ENCODE measurements at places on chromosomes 7 and 10.

- DNase-seq, result no peak
Measured at GRCh38 chr7:98284335-98285036, 3.0 kb downstream of the BRI3 start.

DNA sequence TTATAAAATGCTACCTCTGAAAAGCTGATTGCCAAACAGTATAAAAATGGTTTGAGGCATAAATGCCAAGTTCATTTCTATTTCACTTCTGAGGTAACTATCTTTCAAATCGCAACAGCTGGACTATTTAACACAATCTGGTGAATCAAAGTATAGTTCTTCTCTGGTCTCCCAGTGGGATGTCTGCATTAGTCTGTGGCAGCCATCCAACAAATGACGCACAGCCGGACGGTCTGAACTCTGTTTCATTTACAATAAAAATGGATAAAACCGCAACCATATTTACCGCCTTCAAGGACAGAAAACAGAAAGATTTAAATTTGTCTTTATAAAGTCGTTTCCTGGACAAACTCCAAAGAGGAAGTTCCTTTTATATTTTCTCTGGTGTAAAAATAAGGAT, 41.9 kb downstream of the ENO4 start:
- no peak for DNase-seq

- no peak for DNase-seq
Measured at GRCh38 chr7:148334959-148335577, 255.5 kb upstream of the C7orf33 start.

DNA sequence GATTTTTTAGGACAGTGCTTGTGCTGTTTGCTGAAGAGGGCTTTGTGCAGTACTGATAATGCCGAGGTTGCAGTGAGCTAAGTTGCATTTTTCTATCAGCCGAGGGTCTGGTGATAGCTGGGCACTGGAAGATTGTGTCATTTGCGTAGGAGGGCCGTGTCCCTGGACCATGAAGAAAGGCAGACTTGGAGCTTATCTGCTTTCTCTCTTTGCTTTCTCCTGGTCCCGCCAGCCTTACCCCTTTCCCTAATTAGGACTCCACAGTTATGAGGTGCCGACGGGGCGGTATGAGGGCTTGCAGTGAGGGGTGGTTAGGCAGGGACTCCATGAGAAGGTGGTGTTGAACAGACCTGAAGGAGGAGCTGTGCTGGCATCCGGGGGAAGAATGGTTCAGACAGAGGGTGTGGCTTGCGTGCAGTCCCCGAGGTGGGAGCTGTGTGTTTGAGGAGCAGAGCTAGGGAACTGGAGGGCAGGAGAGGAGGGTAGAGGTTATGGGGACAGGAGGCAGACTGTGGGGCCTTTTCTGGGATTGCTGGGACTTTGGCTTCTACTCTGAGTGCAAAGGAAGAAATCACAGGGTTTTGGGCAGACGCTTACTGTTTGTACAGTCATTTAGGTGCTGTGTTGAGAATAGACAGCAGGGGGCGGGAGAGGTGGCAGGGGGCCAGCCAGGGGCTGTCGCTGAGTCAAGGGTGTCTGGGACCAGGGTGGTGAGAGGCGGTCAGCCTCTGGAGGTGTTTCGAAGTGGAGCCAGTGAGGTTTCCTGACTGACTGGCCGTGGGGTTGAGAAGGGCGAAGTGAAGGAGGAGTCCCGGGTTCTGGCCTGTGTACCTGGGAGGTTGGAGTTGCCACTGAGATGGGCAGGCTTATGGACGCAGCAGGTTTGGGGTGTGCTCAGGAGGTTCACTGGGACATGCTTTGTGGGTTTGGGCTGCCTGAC, 43.4 kb downstream of the PRF1 start:
- DNase-seq, result peak; percentile 48

All from B cell (primary cell).